Epithelial cell of alveolus of lung (primary cell): ENCODE measurements at places on chromosomes 3 and 15. TPM values are rescaled to one million over a fixed set of nuclear protein-coding genes. Genes with fewer than 3 reads are reported as not detected.

PROS1 gene
- 12.5 and 31.2 TPM in 2 replicates for total RNA-seq

SAMD7 gene
- not detected in 2 replicates for total RNA-seq

ROBO2 gene
- 3.6 and 9.6 TPM in 2 replicates for total RNA-seq

DENND6A gene
- total RNA-seq, result 9.8 and 16.4 TPM in 2 replicates

ZDHHC19 gene
- total RNA-seq, result not detected in 2 replicates

ZNF80 gene
- not detected in 2 replicates for total RNA-seq

GCNT3 gene
- total RNA-seq, result not detected in 2 replicates

ZNF660 gene
- 1.2 and 3.8 TPM in 2 replicates for total RNA-seq

MCF2L2 gene
- total RNA-seq, result 0.52 and 1.4 TPM in 2 replicates

MORC1 gene
- not detected in 2 replicates for total RNA-seq

GOLGA6A gene
- total RNA-seq, result 6.9 TPM in 1 of 2 replicates, not detected in the other
